ENCODE measurements at places on chromosomes 12 and 14.

GRCh38 chr12:1047898-1048660 lies 57.1 kb downstream of the ERC1 start:
- DNase-seq, result no peak

- DNase-seq, result no peak
Measured at GRCh38 chr12:1719139-1719538, 28.3 kb downstream of the ADIPOR2 start.

DNA sequence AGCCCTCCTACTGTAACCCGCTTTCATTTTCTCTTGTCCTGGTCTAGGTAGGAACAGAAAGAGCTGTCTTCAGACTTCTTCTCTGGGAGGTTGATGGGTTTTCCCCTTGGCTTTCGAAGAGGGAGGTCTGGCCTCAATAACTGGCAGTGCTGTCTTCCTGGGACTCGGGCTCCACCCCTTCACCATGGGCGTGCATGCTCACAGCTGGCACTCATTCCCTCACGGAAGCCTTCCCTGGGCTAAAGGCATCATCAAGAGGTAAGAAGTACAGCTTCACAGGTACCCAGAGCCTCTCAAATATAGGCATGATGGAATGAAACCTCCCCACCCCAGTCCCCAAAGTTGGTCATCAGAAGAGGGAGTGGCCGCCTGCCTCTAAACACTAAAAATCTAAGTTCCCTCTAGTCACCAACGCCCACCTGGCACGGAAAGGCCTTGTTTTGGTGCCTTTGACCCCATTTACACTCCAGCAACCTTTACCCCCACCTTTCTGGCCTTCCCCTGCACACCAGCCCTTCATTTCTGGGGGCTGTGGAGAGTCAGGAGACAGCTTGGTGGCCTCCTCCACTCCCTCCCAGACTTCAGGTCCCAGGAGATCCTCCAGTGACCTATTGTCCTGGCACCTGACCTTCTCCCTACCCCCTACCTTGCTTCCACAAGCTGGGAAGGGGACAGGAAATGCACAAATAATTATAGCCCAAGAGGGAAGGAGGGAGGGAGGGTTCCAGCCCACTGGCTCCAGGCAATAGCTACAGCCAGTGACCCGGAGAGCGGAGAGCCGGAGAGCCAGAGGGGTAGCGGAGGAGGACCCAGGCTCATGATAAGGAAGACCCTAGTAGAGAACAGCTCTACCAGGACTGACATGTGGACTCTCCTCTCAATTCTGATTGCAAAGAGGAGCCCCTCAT lies 2.8 kb downstream of the RAPGEF3 start:
- no peak for DNase-seq

DNA sequence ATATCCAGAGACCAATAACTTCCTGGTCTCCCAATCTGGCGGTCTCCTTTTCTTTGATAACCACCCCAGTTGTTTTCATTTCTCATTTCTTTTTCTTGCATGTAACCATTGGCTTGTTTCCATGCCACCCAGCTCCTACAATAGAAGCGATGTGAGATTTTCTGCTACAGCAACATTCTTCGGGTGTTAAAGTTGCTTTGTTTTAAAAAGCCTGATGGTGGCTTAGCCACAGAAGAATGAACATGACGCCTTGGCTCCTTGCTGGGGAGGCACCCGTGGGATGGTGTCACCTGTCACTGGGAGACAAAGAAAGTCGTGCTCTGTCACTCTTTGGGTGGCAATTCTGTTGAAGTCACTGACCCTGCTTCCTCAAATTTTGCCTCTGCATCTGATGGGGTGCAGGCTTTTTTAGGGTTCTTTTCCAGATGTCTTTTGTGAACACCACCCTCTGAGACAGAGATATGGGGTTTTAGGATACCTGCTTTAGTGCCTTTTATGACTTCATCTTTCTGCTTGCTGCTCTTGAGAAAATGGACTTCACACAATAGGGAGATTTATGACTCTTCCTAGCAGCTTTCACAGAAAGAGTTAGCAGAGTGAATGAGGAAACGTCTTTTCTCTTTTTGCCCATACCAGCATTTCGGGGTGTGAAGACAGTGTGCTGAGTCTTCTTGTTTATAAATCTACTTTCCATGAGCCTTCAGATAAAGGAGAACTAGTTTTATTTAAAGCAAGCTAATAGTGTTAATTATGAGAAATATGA lies 265.3 kb upstream of the TBX3 start:
- no peak for DNase-seq

DNA sequence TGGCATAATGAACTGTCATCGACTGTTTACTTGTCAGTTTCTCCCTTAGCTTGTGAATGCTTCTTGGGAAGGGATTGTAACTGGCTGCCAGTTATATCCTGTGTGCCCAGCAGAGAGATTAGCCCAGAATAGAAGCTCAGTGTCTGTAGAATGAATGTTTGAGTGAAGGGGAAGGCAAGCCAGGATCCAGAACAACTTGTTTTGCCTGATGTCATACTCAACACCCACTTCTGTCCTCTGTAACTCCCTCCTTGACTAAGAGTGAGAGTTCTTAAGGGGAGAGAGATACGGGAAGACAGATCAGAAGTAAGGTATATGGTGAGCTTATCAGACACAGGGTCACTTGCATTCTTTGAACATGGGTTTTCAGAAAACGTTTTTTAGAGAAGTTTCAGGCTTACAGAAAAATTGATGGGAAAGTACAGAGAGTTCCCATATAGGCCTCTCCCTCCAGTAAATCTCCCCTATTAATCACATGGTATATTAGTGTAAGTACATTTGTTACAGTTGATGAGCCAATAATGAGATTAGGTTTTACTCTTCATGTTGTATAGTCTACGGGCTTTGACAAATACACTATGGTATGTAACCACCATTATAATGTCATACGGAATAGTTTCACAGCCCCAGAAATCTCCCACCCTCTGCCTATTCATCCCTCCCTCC lies 5.6 kb upstream of the SPPL3 start:
- DNase-seq, result no peak

GRCh38 chr12:122306407-122306806 lies 40.1 kb upstream of the VPS33A start:
- no peak for DNase-seq

All from left hindlimb (tissue), 1 donor.